ENCODE measurements at places on chromosomes 2 and 18.
A peak's percentile ranks its signal among the peaks of the same experiment; 100 is the strongest.

DNA sequence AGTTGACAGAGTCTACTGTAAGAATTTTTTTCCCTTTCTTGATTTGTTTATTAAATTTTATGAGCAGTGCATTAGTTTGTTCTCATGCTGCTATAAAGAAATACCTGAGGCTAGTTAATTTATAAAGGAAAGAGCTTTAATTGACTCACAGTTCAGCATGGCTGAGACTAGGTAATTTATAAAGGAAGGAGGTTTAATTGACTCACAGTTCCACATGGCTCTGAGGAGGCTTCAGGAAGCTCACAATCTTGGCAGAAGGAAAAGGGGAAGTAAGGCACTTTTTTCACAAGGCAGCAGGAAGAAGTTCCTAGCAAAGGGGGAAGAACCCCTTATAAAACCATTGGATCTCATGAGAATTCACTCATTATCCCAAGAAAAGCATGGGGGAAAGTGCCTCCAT, 191.4 kb upstream of the VRK2 start:
- no peak for DNase-seq

DNA sequence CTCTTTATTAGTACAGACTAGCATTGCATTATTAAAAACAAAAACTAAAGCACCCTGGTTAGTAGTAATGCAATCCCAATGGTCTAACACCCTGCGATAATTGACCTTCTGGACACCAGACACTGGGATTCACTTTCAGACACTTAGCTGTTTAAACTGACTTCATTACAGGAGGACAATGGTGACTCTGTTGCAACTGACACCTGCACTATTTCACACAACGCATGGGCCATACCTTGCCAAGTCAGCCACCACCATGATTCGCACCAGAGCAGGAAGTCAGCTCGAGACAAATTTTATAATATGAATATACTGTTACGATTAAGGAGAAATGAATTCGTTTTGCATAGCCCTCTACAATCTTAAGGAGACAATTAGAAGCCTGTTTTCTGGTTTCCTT, 150.7 kb downstream of the MEIS1 start:
- DNase-seq, result no peak

- DNase-seq, result no peak
Measured at GRCh38 chr18:1895456-1896185, 675.7 kb downstream of the METTL4 start.

DNA sequence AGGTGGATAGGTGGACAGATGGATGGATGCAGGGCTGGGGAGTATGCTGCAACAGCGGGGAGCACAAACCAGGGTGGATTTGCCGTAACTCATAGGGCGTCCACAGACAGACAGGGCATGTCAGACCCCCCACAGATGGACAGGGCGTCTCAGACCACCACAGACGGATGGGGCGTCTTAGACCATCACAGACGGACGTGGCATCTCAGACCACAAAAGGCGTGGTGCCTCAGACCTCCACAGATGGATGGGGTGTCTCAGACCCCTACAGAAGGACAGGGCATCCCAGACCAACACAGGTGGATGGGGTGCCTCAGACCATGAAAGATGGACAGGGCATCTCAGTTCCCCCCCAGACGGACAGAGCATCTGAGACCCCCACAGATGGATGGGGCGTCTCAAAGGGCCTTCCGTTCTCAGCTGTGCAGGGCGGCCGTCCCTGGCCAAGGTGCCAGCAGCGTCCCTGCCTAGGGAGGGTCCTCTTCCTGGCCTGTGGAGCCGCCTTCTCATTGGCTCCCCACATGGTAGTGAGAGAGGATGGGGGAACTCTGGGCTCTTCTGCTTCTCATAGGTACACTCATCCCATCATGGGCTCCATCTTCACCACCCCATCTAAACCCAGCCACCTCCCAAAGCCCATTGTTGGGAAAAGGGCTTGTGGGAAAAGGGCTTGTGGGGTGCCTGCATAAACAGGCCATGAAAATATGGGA, 2.1 kb downstream of the ANKMY1 start:
- DNase-seq, result no peak

GRCh38 chr18:10038268-10038667, 124.5 kb downstream of the VAPA start:
- DNase-seq, result no peak

- DNase-seq, result no peak
Measured at GRCh38 chr2:40470822-40471813, 19.2 kb upstream of the SLC8A1 start.

DNA sequence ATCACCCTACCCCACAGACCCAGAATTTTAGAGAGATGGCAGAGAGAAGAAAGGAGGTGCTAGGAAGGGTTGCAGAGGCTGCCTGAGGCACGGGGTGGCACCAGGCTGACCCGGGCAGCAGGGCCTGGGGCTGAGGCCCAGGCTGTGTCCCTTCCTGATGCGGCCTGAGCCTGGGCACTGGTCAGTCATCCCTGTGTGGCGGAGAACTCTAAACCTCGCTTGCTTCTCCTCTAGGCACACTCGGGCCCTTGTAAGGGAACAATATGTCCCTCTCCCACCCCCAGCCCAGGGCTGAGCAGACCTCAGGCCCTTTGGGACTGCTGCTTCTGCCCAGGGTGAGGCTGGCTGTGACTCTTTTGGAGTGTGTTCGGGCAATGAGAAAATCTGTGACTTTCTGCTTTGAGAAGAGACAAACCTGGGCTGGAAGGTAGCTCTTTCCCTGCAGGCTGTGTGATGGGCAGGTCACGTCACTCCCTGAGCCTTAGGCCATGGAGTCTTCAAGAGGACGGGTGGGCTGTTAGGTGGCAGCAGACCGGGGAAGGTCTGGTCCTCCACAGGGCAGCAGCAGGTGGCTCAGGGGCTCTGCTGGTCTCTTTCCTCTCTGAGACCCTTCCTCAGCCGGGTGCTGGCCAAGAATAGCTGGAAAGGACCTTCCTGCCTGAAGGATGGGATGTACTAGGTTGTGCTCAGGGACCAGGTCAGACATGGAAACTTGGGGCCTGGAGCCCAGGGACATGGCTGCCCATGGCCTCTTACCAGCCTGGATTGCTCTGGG, 96.8 kb downstream of the GLI2 start:
- DNase-seq, result no peak

GRCh38 chr2:99140056-99140859, 1.2 kb upstream of the C2orf15 start:
- no peak for DNase-seq

DNA sequence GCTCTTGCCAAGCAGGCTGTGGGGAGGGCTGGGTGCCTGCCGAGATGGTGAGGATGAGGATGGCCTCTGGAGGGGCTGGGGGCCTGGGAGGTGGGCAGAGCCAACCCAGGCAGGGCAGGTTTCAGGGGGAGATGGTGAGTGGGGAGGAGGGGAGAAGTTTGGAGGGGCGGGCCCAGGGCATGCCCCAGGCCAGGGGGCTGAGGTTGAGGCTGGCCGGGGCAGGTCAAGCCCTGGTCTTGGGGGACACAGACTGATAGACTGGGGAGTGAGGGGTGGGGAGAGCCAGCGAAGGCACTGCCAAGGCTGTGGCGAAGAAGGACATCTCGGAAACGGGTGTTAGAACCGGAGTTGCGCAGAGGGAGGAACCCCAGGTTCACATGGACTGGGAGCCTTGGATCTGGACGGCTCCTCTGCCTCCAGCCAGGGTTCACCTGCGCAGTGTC, 12.6 kb downstream of the CAPN10 start:
- no peak for DNase-seq

- no peak for DNase-seq
Measured at GRCh38 chr2:69118609-69119008, 105.6 kb downstream of the ANTXR1 start.

DNA sequence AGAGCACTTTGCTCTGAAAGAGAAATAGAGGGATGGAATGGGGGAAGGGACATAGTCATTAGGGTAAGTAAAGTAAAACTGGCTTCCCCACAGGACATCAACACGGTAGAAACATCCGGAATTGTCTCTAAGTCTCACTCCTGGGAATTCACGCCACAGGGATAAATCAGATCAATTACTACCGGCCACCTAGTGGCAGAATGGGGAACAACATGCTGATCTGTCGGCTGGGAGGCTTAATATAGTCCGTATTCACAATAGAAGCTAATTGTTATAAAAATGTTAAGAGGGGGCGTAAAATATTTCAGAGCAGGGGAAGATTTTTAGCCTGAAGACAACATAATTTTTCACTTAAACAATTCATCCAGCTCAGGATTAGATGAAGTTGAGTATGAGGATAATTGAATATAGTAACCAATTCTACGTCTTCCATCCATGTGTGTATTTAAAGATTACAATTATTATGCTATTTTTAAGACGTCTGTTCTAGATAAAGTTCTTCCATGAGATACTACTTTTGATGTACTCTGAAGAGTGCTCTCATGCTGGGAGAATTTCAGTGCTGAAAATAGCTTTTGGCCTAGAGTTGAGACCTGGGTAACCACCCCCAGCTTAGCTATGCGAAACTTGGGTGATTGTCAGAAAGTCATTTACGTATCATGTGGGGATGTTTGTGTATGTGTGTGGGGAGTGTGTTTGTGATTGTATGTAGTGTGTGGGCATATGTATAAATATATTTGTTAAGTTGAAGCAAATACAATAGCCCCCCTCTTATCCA, 65.7 kb downstream of the LRRTM1 start:
- DNase-seq, result no peak

- DNase-seq, result no peak
Measured at GRCh38 chr2:101038455-101039255, 36.6 kb downstream of the RPL31 start.

- DNase-seq, result no peak
Measured at GRCh38 chr2:14114275-14114674, 518.2 kb upstream of the LRATD1 start.

DNA sequence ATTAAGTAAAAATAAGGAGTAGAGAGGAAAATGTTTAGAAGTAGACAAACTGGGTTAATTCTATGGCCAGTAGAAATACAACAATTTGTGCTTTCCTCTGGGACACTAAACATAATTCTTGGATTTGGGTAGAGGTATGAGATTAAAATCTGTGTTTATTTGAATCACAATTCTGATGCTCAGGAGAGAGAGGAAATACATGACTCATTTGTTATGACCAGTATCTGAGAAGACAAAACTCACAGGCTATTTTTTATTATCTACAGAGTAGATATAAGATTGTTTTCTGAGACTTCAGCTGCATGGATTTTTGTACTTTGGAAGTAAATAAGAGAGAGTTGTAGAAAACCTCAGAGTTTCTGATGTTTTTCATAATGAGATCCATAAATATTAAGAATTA, 315.7 kb upstream of the CWC22 start:
- DNase-seq, result no peak

DNA sequence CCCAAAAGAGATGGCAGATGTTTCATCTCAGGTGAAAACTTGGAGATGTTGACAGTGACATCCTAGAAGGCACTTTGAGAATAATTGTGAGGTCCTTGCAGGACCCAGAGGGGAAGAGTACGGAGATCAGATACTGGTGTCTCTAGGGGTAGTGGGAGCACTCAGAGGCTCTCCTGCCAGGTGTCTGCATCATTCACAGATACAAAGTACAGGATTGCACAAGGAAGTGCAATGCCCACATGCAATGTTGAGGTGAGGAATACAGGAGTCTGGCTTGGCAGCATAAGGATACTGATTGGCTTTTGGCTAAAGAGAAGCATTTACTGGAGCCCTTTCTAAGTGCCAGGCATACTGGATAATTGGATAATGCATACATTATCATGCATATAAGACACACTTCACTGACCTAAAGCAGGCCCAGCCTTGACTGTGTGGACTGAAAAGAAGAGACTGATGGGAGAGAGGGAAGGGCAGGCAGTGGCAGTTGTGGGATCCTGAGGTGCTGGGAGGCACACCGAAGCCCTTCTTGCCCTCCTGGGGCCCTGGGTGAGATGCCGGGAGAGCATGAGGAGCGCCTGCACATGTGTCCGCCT, 31.0 kb upstream of the NCKAP5 start:
- no peak for DNase-seq

- no peak for DNase-seq
Measured at GRCh38 chr2:1863861-1864260, 119.5 kb upstream of the PXDN start.

DNA sequence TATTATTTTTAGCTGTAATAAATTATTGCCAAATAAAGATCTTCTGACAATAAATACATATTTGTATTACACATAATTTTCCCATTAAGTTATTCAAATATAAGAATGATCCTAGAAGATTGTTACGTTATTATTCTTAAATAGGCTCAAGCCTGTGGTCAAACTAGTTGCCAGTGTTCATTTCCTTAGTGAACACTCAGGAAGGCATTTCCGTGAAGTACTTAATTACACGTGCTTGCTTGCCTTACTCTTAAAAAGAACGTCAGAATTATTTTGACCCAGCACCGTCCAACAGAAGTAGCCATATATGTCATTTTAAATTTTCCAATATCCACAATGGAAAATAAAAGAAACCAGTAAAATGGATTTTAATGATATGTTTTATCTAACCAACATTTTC, 249.8 kb downstream of the TXNL1 start:
- DNase-seq, result no peak

DNA sequence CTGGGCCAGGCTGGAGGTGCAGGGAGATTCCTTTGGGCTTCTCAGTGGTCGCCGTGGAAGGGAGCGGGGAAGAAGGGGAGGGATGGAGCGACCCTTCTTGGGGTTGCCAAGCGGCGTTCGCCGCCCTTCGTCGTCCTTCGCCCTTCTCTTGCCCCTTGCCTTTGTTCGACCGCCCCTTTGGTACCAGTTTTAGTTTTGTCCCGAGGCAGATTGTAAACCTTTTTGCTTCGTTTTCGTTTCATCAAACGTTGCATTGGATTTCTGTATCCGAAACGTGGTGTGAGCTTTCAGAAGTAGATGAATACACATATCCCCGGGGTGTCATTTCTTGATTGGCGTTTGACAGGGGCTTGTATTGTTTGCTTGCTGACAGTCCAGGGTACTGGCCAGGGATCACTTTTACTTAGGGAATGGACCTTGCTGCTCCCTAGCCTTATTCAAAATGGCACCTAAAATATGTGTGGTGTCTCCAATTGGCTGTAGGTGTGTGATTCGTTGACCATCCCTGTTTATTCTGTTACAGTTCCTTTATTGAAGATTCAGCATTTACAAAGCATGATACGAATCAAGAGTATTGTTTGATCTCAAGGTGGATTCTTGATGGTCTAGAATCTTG, 788 bp downstream of the USP14 start:
- no peak for DNase-seq

- no peak for DNase-seq
Measured at GRCh38 chr2:118913803-118914645, 28.0 kb upstream of the MARCO start.

DNA sequence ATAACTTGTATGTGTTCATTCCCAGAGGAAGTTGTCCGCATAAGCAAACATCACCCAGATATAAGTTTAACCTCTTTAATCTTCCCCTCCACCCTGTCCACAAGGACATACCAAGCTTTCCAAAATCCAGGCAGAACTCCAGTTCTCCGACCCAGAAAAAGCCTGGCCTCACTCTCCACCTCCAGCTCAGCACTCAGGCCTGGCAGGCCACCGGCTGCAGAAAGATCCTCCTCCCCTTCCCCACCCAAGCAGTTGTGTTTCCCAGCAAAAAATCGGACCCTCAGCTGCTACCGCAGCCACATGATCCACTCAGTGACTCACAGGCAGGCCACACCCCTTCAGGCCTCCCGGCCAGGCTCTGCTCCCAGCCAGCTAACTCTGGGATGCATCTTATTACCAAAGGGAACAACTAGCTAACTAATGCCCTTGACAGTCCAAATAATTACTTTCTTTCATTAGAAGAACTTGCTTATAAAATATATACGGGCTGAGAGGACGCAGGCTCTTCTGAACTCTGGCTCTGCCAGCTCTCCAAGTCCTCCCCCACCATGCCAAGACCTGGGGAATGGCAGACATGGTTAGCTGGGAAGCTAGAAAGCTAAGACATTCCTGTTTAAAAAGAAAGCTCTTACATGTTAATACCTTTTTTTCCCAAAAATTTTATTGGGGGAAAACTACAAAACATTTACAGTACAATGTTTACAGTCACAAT, 4.5 kb downstream of the ZFP36L2 start:
- DNase-seq, result peak; percentile 98

- no peak for DNase-seq
Measured at GRCh38 chr2:5915881-5916310, 223.7 kb downstream of the SOX11 start.
